ENCODE measurements at places on chromosomes 13 and 19. TPM values are rescaled to one million over a fixed set of nuclear protein-coding genes. Genes with fewer than 3 reads are reported as not detected.

The PRX gene
- 2.4 TPM for total RNA-seq

The TPTE2 gene
- not detected for total RNA-seq

The ZNF560 gene
- total RNA-seq = 0.33 TPM

The IFNL1 gene
- total RNA-seq = not detected

The SIGLECL1 gene
- not detected for total RNA-seq

The ZNF682 gene
- total RNA-seq = 2.3 TPM

The ZNF17 gene
- 16.9 TPM for total RNA-seq

The DNM2 gene
- total RNA-seq = 156 TPM

Data from placental epithelial cell (primary cell).